ENCODE measurements at places on chromosomes 4 and X.
A peak's percentile ranks its signal among the peaks of the same experiment; 100 is the strongest.

DNA sequence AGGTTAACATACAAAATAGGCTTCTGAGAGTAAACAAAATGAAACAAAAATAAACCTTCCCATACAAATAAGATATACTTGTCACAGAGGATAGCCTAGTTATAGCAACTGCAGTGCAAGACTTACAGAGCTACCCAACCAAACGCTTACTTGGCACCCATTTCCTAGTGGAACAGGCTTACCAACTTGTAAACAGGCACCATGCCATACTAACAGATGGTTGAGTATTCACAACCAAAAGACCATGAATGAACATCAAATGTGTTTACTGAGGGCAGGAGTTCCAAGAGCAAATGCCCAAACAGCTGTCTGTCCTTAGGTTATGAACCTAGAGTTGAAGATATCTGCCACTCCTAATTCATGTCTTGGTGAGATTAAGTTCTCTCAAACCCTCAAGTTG lies 2629.2 kb downstream of the PCDH7 start:
- no peak for DNase-seq

GRCh38 chr4:138389976-138390685 lies 148.0 kb upstream of the SLC7A11 start:
- DNase-seq = no peak

DNA sequence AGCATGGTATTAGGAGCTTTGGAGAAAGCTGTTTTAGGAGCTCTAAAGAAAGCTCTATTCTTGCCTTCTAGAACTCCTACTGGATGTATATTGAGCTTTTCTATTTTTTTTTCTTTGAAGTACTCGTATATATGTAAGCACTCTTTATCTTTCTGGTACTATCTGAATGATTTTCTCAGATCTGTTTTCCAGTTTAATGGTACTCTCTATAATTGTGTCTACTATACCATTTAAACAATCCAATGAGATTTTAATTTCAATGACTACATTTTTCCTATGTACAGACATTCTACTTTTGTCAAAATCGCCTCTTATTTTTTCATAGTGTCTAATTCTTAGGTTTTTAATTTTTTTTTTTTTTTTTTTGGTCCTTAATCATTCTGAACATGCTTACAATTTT lies 328.1 kb downstream of the DCTD start:
- no peak for DNase-seq

- DNase-seq = no peak
Observed at GRCh38 chrX:2538031-2538757, 37.4 kb upstream of the DHRSX start.

- no peak for DNase-seq
Observed at GRCh38 chr4:88188738-88189417, 30.4 kb upstream of the ABCG2 start.

DNA sequence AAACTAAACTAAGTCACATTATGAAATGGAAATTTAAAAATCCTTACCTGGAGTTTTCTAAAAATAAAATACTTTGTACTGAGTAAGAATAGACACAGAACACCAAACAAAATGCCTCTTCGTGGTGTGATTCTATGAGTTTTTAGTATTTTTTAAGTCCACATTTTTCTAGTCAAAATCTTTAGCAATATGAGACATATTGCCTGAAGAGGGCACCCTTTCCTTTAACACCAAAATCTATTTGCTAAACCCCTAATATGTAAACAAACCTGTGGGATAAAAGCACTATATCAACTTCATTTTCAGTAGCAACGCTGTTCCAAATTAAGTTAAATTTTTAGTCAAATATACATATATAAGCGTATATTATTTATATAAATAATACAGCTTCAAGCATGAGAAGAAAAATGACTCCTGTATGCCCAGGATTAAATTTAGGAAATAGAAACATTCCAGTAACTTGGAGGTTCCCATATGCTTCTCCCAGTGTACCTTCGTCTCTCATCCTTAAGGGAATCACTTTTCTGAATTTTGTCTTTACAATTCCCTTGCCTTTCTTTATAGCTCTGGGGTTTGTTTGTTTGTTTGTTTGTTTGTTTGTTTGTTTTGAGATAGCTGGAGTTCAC lies 23.0 kb upstream of the PGM2 start:
- DNase-seq = peak; percentile 7

DNA sequence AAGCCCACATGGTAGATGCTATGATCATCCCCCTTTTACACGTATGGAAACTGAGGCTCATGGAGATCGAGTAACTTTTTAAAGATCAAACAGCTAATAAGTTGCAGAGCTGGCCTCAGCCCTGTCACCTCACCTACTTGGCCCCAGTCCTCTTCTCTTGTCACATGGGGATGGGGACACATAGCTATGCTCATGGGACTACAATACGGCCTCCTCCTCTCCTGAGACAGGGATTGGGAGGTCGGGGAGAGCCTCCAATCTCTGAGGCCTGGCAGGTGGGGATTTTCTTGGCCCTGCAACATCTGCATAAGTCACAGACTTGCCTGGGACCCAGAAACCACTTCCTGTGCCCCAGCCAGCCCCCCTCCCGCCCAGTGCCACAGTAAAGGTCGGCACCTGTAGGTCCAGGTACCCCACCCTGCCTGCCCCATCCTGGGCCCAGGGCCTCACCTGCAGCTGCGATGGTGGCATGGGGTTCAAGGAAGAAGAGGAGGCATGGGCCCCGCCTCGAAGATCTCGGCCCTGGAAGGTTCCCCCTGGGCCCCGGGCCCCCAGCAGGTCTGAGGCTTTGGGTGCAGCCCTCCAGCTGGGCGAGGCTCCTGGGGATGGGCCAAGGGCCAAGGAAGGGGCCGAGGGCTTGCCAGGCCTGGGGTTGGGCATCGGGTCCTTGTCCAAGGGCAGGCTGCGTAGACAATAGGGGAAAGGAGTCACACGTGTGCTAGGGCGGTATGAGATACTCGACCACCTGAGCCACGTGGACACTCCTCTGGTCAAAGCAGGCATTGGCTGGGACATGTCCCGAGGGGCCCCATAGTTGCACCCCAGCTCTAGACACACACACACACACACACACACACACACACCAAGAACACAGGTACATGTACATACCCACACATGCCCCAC lies 6.4 kb downstream of the FOXP3 start:
- no peak for DNase-seq

- DNase-seq = no peak
Observed at GRCh38 chr4:26360273-26360672, 39.5 kb downstream of the RBPJ start.

DNA sequence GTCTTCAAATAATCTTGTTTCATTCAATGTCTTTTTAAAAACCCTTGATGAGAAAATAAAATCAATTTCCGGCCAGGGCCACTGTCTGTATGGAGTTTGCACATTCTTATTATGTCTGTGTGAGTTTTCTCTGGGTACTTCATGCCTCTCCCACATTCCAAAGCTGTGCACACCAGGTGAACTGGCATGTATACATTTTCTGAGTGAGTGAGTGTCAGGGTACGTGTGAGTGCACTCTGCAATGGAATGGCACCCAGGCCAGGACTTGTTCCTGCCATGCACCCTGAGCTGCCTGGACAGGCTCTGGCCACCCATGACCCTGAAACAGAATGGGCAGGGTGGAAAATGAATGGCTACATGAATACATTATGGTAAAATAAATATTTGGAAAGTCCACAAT lies 61.3 kb downstream of the UBE2NL start:
- no peak for DNase-seq

GRCh38 chrX:41542135-41542534 lies 95.0 kb downstream of the NYX start:
- no peak for DNase-seq

- no peak for DNase-seq
Observed at GRCh38 chr4:135316266-135316779, 1114.7 kb upstream of the PABPC4L start.

DNA sequence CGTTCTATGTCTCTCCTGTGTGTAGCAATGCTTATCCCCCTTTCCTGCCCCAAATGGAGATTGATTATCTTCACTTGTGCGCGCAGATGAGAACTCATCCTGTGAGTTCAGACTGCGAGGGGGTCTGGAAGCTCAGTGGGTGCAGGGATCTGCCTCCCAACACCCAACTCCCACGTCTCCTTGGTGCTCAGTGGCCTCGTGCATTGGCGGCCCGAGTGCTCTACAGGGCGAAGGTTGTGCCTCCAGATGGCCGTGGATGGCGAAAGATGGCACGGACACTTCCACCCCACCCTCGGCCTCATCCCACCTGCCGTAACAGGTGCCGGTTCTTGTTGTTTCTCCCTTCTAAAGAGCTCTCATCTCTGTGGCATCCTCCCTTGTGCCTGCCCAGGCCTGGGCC lies 45.1 kb upstream of the SORCS2 start:
- DNase-seq = no peak

DNA sequence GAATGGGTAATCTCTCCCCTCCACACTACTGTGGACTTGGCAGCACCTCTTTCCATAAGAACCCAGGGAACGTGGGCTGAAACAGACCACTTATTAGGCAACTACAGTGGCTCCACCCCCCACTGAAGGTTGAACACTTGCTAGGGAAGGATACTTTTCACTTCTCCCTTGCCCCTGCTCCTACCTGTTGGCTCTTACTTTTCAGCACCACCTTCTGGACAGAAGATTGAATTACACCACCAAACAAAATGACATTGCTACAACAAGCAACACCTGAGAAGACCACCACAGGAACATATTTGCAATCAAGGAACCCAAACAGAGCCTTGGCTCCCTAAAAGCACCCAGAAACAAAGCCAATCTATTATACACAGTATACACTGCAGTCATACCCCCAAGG lies 132.1 kb upstream of the CXCL13 start:
- DNase-seq = no peak

GRCh38 chr4:152678841-152679240 lies 956 bp downstream of the TMEM154 start:
- DNase-seq = no peak

- DNase-seq = no peak
Observed at GRCh38 chr4:56320293-56320692, 67.0 kb downstream of the AASDH start.

DNA sequence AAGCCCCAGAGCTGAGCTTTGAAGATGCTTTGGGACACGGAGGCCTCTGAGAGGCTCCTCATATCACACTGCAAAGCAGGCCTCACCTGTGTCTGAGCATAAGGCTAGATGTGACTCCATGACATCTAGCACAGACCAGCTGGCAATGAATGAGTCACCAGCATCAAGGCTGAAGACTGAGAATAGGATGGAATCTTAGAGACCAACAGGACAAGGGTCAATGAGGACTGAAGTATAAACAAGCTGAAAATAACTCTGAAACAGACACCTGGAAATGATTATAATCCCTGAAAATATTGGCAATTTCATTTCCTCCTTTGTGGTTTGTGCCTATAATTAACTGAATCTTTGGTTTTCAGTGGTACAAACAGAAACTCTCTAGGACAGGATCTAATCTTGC lies 87.1 kb upstream of the PRPS1 start:
- no peak for DNase-seq

- no peak for DNase-seq
Observed at GRCh38 chr4:101806914-101807313, 16.4 kb downstream of the BANK1 start.

DNA sequence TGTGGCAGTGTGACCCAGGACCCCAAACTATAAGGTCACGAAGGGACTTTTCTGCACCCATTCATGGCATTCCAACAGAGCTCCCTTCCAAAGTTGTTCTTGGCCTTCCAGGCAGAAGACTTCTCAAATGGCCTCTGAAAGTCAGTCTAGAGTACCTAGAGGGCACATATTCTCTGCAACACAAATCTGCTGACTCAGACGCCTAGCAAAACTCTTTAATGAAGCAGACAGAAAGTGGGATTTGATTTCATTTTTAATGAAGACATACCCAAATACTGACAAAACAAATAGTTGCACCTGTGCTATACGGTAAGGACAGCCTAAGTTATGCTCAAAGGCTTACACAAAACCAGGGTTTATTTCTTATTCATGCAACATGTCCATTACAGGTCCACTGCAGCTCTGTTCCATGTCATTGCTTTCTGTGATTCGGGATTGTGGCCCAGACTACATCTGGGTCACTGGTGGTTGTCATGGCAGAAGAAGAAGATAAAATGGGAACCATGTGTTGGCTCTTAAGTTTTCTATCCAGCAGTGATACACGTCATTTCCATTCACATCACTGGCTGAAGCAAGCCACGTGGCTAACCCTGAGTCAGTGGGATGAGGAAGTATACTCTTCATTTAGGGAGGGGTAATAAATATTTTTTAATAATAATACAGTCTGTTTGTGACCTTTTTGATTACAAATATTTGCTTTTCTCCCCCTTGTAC lies 57.7 kb downstream of the NAT8L start:
- no peak for DNase-seq

GRCh38 chr4:187084701-187085100 lies 361.0 kb upstream of the FAT1 start:
- DNase-seq = no peak

DNA sequence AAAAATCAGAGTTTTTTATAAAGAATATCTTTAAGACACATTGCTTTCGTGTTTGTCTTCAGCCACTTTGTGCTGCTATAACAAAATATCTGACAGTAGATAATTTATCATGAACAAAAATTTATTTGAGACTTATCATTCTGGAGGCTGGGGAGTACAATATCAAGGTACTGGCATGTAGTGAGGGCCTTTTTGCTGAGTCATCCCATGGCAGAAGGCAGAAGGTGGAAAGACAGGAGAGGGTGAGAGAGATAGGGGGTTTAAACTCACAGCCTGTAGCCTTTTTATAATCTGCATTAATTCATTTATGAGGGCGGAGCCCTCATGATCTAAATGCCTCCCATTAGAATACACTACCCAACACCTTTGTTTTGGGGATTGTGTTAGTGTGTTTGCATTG lies 431.2 kb upstream of the FAM47C start:
- no peak for DNase-seq

- no peak for DNase-seq
Observed at GRCh38 chrX:133935076-133935475, 50.3 kb downstream of the GPC3 start.

- DNase-seq = no peak
Observed at GRCh38 chr4:30386266-30386895, 333.8 kb upstream of the PCDH7 start.

GRCh38 chr4:108890484-108890881 lies 127.6 kb upstream of the ETNPPL start:
- no peak for DNase-seq

GRCh38 chrX:28591542-28591941 lies 4.3 kb downstream of the IL1RAPL1 start:
- no peak for DNase-seq

DNA sequence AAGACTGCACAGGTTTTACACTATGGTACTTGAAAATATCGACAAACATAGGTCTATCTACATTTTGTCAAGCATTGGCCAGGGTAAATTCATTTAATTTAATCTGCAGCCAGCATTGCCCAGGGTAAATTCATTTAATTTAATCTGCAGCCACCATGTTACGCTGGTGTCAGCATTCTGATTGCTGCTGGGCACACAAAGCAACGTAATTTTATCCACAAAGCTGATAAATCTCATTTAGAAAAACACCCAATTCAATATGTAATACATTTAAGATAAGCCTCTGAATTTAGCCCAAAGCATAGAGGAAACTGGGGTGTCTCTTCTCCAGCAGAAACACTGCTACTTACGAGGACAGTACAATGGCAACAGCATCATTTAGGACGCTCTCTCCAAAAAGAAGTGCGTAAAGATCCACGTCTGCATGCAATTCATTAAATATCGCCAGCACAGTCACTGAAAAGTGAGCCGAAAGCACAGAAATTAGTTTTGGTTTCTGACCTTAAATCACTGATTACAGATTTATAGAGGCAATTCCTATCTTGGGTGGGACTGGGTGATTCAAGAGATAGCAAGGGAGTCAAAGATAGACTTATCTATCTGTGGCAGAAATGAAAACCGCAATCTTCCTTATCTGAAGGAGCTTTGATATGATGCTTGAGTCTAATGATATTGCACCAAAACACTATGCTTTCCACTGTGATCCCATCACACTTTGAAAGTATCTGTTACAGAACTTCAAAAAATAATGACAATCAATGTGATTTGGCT lies 88.8 kb downstream of the CHST7 start:
- DNase-seq = no peak

All from DMS79 treated with DMSO at 0.1 percent for 48 hours (cell line).